ENCODE measurements at places on chromosomes 3 and 15.

DNA sequence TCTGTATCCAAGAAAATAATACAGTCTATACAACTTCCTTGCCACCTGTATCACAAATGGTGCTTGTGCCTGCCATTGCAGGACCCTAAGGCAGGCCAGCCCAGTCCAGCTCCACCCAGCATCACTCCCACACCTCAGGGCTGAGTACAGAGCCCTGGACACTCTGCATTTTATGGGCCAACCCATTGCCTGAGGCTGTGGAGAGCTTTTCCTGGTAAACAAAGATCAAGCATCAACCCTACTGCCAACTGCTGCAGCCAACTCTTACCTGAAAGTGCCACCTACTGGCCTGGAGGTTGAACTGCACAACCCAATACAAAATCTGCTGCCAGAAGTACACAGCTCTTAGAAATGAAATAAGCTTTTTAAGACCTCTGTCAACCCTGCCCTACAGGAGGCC lies 1082.2 kb downstream of the NAALADL2 start:
- DNase-seq, result peak; percentile 6

- DNase-seq, result no peak
Observed at GRCh38 chr3:189212681-189213080, 40.9 kb downstream of the TPRG1 start.

- DNase-seq, result no peak
Observed at GRCh38 chr15:73335471-73335870, 33.3 kb downstream of the HCN4 start.

- peak; percentile 20 for DNase-seq
Observed at GRCh38 chr3:111577798-111578685, 17.1 kb downstream of the ZBED2 start.

DNA sequence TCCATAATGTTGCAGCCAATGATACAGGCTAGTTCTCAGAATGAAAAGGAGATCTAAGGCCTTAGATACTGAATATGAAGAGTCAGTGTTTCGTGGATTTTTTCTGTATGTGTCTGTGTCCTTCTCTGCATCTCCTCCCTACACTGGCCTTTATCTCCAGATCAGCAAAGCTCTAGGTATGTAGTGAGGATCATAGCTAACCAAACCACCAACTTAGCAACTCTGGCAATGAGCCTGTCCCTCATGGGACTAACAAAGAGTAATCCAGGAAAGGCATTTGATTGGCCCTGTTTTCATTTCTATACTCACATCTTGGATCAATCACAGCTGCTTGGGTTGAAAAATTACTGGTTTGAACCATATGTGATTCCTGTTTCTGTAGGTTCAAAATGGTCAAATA lies 18.6 kb upstream of the CNTN3 start:
- DNase-seq, result no peak

- DNase-seq, result no peak
Observed at GRCh38 chr3:174186377-174186989, 672.7 kb upstream of the NAALADL2 start.

- no peak for DNase-seq
Observed at GRCh38 chr3:109973733-109974132, 636.4 kb upstream of the DPPA4 start.

GRCh38 chr3:40229386-40229785 lies 80.1 kb upstream of the EIF1B start:
- peak; percentile 29 for DNase-seq

GRCh38 chr3:105480768-105481167 lies 114.1 kb downstream of the ALCAM start:
- DNase-seq, result no peak

- DNase-seq, result no peak
Observed at GRCh38 chr3:55442861-55443260, 44.2 kb downstream of the WNT5A start.

GRCh38 chr3:190205739-190206138 lies 85.0 kb upstream of the P3H2 start:
- DNase-seq, result no peak

- DNase-seq, result no peak
Observed at GRCh38 chr15:77457905-77458265, 37.2 kb downstream of the HMG20A start.

GRCh38 chr3:194928831-194929577 lies 243.3 kb downstream of the FAM43A start:
- peak; percentile 45 for DNase-seq

- no peak for DNase-seq
Observed at GRCh38 chr3:126422571-126423091, 27.9 kb downstream of the CFAP100 start.

- DNase-seq, result no peak
Observed at GRCh38 chr15:33722005-33722672, 246.2 kb upstream of the CHRM5 start.

DNA sequence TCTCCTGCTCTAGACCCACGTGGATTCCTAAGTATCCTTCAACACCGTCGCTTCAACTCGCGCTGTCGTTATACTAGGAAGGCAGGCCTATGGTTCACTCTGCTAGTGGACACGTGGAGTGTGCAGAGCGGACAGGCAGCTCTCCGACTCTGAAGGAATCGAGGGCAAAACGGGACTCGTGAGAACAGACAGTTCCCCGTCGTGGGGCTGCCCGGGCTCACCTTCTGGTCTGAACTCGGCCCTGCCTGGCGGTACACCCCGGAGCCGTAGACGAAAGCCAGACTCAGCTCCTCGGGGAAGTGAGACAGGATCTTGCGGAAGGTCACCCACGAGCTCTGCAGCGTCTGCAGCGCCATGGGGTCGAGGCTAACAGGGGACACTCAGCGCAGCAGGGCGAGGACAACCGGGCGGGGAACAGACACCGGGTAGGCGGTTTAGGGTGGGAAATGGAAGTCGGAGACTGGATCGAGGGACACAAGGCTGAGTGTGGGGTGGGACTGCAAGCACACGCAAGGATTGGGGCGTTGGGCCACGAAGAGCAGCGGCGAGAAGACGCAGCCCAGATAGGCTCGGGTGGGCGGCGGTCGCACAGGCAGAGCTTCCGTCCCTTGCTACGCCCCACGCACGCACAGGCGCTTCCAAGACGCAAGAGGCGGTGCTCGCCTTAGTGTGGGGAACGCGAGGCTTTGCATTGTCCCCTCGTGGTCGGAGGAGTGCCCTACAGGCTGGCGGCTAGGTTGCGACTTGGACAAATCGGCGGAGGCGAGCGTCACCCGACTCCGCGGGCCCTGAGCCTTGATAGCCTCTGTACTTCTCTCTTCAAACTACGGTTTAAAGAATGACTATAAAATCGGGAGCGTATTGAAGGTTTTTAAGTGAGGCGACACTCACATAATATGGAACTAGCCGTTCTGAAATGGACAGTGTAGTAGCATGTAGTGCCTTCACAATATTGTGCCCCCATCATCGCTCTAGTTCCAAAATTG lies at the start of gene TAMM41:
TSS of gene TAMM41 (minus strand) at position 605 of the 986 bp plus-strand sequence. CDS start at position 356, 249 bp downstream.
- DNase-seq, result peak; percentile 98

DNA sequence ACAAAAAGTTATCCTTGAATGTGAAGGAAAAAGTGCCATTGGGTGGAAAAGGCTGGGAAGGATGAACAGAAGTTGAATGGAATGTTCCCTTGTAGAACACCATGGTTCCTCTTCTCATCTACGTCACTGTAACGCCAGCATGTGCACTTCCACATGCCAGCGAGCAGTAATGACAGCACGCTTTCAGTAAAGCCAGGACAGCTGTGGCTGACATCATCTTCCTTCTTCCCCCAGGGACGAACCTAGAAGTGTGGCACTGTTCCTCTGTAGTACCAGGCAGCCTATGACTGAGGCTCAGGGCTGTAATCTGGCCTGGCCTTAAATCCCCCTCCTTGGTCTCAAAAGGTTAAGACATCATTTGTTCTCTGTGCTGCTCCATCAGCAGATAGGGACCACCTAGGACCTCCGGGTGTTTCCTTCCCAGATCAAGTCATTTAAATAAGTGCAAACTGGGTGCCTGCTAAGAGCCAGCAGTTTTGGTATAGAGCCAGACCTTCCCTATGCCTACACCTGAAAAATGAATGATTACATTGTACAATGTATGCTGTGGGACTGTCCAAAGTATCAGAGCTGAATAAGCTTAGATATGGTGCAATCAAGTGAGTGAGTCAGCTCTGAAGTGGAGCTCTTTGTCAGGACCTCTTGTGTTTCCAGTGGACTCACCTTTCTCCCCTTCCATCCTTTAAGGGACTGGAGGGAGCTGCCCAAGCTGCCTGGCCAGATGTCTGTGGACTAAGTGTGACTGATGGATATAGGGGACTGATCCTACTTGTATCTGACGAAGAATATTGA lies 5.6 kb upstream of the SRPRB start:
- DNase-seq, result no peak

GRCh38 chr15:98537516-98538060 lies 110.8 kb upstream of the IGF1R start:
- DNase-seq, result no peak

DNA sequence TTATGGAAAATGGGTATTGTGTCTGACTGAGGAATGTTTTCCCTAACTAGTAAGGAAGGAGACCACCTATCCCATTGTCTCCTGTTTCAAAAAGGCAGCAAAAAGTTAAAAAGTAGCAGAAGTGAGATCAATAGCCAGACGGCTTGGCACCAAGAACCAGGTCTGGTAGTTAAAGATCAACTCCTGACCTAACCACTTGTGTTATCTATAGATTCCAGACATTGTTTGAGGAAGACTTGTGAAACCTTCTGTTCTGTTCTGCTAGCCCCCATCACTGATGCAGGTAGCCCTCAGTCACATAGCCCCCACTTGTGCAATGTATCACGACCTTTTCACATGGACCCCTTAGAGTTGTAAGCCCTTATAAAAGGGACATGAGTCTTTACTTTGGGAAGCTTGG lies 46.3 kb upstream of the C2CD4B start:
- DNase-seq, result no peak

DNA sequence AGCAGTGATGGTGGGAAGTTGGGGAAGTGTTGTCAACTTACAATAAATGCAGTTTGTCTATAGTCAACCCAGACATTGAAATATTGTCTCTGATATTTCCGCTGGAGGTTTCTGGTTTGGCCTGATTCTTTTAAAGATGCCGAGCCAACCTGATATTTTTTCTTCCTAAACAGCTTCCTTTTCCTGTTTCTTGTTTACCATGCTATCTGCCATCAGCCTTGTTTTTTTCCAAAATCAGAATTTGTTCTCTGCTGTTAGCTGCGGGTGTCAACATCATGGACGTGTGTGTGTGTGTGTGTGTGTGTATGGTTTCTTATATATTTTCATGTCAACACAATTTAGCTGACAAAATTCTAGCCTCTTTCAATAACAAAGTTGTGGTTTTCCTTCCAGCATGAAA lies 41.2 kb upstream of the XCR1 start:
- no peak for DNase-seq
